ENCODE measurements at places on chromosomes 7 and 10. TPM values are rescaled to one million over a fixed set of nuclear protein-coding genes. Genes with fewer than 3 reads are reported as not detected.

The UBE2D1 gene
- total RNA-seq = 64.3 TPM

The TAS2R40 gene
- total RNA-seq = not detected

The YWHAG gene
- 23.5 TPM for total RNA-seq

The TMEM196 gene
- total RNA-seq = not detected

The NDUFB2 gene
- 48.9 TPM for total RNA-seq

The GALNT17 gene
- total RNA-seq = not detected

Measured in mononuclear cell (primary cell).